Ovary (tissue), 10 donors: ENCODE measurements at places on chromosomes 13 and 19. TPM values are rescaled to one million over a fixed set of nuclear protein-coding genes. Genes with fewer than 3 reads are reported as not detected.

- DNase-seq, result no peak
These were observed 316.2 kb upstream of the HTR2A start for GRCh38 chr13:47213047-47213446.

- DNase-seq, result no peak
These were observed 382.2 kb downstream of the FGF9 start for GRCh38 chr13:22053053-22053452.

The ZNF223 gene
- total RNA-seq, result 5.9 TPM

The N4BP2L2 gene
- total RNA-seq, result 144 TPM

The LGALS14 gene
- total RNA-seq, result not detected

The URAD gene
- total RNA-seq, result not detected

DNA sequence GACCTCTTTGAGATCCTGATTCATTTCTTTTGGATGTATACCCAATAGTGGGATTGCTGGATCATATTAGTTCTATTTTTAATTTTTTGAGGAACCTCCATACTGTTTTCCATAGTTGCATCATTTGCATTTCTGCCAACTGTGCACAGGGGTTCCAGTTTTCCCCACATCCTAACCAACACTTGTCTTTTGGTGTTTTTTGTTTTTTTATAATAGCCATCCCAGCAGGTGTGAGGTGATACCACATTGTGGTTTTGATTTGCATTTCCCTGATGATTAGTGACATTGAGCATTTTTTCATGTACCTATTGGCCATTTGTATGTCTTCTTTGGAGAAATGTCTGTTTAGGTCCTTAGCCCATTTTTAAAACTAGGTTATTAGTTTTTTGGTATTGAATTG, 18.8 kb upstream of the GPR183 start:
- no peak for DNase-seq

DNA sequence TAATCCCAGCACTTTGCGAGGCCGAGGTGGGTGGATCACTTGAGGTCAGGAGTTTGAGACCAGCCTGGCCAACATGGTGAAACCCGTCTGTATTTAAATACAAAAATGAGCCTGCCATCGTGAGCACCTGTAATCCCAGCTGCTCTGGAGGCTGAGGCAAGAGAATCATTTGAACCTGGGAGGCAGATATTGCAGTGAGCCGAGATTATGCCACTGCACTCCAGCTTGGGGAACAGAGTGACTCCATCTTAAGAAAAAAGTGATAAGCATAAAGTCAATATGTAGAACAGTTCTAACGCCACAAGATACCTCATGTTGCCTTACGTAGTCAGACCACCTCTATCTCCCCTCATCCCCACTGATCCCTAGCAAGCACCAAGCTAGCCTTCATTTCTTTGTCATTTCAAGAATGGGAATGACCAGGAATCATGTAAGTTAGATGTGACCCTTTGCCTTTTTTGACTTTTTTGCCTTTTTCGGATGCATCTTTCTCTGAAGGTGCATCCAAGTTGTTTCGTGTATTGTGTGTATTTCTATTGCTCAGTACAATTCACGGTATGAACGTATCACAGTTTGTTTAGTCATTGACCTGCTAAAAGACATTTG, 6.4 kb downstream of the RPL21 start:
- DNase-seq, result no peak

GRCh38 chr13:99435116-99435515, 66.2 kb upstream of the TM9SF2 start:
- DNase-seq, result no peak

- DNase-seq, result no peak
These were observed 143.5 kb downstream of the SLC7A1 start for GRCh38 chr13:29451976-29452375.

DNA sequence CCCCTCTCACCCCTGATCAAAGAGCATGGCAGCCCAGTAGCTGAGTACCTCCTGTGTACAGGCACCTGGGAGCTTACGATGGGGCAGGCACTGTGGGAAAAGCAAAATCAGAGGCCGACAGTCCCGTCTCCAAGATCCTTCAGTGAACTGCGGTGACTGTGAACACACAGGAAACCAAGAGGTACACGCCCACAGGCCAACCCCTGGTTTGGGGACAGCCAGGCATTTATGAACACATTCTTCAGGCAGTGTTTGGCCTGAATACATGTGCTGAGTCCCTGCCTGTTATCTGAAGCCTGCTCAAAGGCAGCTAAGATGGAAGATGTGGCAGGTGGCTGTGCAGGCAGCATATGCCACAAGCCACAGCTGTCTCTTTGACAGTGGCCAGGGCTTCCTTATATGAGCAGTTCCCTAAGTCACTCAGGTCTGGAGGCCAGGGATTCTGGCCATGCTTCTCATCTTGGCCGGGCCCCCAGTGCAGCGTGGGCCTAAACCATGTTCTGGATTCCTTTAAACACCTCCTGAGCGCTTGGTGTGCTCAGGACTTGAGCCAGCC, 123.6 kb downstream of the UQCRFS1 start:
- no peak for DNase-seq

GRCh38 chr13:69274231-69274630, 833.4 kb upstream of the ATXN8OS start:
- DNase-seq, result no peak
